ENCODE measurements at places on chromosomes 1 and 21. TPM values are rescaled to one million over a fixed set of nuclear protein-coding genes. Genes with fewer than 3 reads are reported as not detected.

DNA sequence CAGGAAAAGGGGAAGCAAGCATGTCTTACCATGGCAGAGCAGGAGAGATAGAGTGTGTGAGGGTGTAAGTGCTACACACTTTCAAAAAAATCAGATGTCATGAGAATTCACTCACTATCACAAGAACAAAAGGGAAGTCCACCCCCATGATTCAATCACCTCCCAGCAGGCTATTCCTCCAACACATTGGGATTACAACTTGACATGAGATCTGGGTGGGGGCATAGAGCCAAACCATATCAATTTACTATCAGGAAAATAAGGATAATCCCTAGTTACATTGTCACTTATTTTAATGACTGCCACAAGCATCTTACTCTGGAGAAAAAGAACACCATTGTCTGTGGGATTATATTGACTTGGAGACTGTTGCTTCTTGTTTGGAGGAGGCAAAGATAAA is 66.1 kb upstream of the VANGL1 start:
- no peak for DNase-seq
- H3K27ac ChIP-seq = no peak overlapping the region
- no peaks in the 10 kb centered on the region for H3K27me3 ChIP-seq
- no peak overlapping the region for H3K4me3 ChIP-seq
- H3K4me1 ChIP-seq = no peaks in the 10 kb centered on the region

DNA sequence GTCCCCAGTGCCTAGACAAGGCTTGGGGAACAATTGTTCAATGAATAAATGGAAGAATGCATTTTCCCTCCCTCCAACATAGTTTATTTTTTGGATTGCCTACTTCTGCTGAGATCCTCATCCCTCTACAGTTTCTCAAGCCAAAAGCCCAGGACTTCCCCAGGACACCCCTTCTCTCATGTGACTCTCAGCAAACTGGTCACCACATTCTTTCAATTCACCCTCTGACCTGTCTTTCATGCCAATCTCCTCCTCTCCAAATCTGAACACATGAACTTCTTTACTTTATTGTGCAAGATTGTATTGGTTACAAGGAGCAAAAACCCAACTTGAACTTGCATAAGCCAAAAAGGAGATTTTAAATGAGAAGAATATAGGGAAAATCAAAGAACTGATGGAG is 103.2 kb upstream of the JUN start:
- DNase-seq = no peak
- peaks cover 30% of the 10 kb centered on the region for H3K4me1 ChIP-seq
- H3K27ac ChIP-seq = no peak overlapping the region
- H3K27me3 ChIP-seq = no peaks in the 10 kb centered on the region
- H3K36me3 ChIP-seq = no peaks in the 10 kb centered on the region

DNA sequence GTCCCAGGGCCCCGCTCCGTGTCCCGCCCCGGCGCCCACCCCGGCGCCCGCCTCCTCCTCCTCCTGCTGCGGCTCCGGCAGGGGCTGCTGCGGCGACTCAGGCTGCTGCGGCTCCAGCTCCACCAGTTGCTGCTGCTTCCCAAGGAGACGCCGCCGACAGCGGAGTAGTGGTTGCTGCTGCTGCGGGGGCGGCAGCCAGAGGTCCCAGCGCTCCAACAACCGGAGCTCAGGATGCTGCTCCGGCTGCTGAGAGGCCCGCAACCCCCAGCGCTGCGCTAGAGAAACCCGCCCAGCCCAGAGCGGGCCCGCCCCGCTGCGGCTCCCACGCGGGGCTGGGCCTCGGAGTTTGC is 1.1 kb downstream of the CRCT1 start:
- H3K27me3 ChIP-seq = no peaks in the 10 kb centered on the region
- H3K36me3 ChIP-seq = peaks cover 3% of the 10 kb centered on the region
- H3K27ac ChIP-seq = no peak overlapping the region
- H3K4me1 ChIP-seq = no peaks in the 10 kb centered on the region
- no peak for DNase-seq
- no peak overlapping the region for H3K4me3 ChIP-seq

- H3K4me1 ChIP-seq = peaks cover 26% of the 10 kb centered on the region
- no peak overlapping the region for H3K27ac ChIP-seq
- H3K36me3 ChIP-seq = no peaks in the 10 kb centered on the region
- no peak for DNase-seq
- H3K27me3 ChIP-seq = no peaks in the 10 kb centered on the region
These were observed 88.3 kb upstream of the NGF start for GRCh38 chr1:115426231-115426771.

- no peak overlapping the region for H3K27ac ChIP-seq
- DNase-seq = no peak
- H3K4me3 ChIP-seq = no peak overlapping the region
- no peaks in the 10 kb centered on the region for H3K36me3 ChIP-seq
These were observed 5.8 kb downstream of the OR6P1 start for GRCh38 chr1:158564608-158565007.

- no peak overlapping the region for H3K4me3 ChIP-seq
- peak overlapping the region; percentile 86 for H3K27ac ChIP-seq
- no peak for DNase-seq
- H3K4me1 ChIP-seq = peaks cover 76% of the 10 kb centered on the region
These were observed 21.5 kb upstream of the SLC2A1 start for GRCh38 chr1:42979896-42980800.

Gene SLC35F3
- total RNA-seq = 0.25 TPM

Gene LYPD8
- total RNA-seq = not detected

Gene SDHC
- 147 TPM for total RNA-seq

All from mesothelial cell of epicardium (in vitro differentiated cells).